ENCODE measurements at places on chromosomes 6 and 20. TPM values are rescaled to one million over a fixed set of nuclear protein-coding genes. Genes with fewer than 3 reads are reported as not detected.

DNA sequence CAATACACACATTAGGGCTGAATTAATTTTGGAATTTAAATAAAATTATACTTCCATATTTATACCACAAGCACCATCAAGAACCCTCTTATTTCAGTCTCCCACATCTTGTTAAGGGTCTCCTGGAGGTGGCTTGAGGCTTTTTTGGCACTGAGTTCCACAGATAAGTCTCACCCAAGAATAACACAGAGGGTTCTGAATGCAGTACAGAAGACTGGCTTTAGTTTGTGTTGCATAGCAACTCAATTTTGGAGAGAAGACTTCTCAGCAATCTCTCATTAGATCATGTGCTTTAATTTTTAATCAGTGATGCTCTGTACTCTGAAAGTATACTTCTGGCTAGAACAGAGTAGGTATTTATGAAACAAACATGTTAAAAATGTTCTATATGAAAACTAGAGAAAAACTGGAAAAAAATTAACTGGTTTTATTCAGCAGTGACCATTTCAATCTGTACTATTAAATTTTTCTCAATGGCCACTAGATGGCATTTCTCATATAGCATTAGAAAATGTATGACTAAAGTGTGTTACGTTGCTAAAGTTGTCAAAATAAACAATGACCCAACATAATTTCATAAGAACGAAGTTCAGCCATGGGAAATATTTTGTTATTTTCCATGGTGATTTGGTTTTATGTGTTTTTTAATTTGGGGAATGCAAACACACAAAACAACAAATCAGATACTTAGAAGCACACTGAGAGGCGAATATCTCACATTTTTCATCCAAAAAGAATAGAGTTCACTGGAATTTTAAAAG, 32.7 kb upstream of the MAP7 start:
- no peak for DNase-seq

Gene SCAF8
- 32.9 TPM for total RNA-seq

Gene MUCL3
- total RNA-seq: not detected

GRCh38 chr6:17984812-17985670, 2.4 kb downstream of the KIF13A start:
- no peak for DNase-seq

DNA sequence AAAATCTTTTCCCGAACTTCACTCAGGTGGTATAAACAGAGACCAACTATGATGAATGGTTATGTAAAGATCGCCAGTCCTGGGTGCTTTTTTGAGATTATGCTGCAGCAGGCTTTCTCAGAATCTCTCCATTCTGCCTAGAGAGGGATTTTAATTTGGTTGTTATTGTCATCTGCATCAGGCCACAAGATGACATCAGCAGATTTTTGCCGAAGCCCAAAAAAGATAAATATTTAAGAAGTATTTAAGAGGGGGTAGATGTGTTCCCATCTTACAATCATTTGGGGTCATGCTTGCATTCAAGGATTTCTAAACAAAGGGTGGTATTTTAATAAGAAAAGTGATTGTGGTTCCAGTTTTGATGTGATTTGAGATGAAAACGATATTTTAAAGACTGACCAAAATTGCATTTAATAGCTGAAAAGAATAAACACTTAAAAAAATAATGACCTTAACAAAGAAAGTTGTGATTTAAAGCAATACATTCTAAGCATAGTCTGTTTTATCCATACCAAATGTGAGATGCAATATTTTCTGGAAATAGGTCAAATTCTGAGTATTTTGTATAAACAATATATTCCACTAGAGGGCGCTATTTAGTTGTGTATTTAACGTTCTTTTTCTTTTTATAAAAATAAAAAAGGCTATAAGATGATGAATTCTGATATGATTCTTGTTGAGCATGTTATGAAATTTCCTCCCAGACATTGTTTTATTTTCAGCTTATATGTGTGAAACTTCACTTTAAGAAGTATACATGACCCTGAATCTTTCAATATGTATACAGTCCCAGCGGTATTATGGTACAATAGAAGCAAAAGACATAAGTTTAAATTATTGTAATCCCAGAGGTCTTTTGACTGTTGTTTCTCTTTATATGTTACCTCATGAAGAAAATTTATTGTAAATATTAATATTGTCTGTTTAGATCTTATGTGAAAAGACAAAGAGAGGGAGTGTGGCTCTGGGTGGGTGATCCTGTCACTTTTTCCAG, 51.0 kb upstream of the ZFP64 start:
- DNase-seq: no peak

- DNase-seq: no peak
Observed at GRCh38 chr6:1965596-1966224, 279.7 kb downstream of the GMDS start.

GRCh38 chr6:159759645-159760044, 2.2 kb upstream of the ACAT2 start:
- no peak for DNase-seq

Gene CST7
- 49.3 TPM for total RNA-seq

GRCh38 chr20:32672982-32673851, 524 bp downstream of the C20orf203 start:
- DNase-seq: peak; percentile 62

DNA sequence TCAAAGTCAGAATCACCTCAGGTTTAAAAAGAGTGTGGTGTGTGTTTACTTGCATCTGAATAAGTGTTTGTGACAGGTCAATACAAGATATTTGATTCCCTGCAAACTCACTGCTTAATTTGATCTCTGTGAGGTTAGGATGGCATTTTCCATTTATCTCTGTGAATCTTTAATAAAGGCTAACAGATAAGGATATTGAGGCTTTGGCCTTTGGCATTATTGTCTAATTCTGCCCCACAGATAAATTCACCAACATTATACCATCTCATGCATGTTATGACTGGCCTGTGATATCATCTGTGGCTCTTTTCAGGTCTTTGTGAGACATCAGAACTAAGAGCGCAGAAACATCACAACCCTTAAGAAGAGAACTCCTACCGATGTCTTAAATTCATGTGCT, 84.7 kb downstream of the TRMT6 start:
- no peak for DNase-seq

GRCh38 chr6:31769684-31770371, 7.3 kb downstream of the VWA7 start:
- peak; percentile 90 for DNase-seq

Measured in activated CD8-positive, alpha-beta T cell treated with anti-CD3 and anti-CD28 coated beads for 36 hours (primary cell).